ENCODE measurements at places on chromosomes 7 and 10. TPM values are rescaled to one million over a fixed set of nuclear protein-coding genes. Genes with fewer than 3 reads are reported as not detected.

LIPN gene
- not detected for total RNA-seq

TWIST1 gene
- total RNA-seq: 6.1 TPM

TMEM176A gene
- total RNA-seq: 137 TPM

ZC3HAV1L gene
- 25.2 TPM for total RNA-seq

SLC16A12 gene
- 3.0 TPM for total RNA-seq

RBP3 gene
- total RNA-seq: not detected

HOXA6 gene
- 0.43 TPM for total RNA-seq

OPN4 gene
- not detected for total RNA-seq

GRCh38 chr7:4144172-4144701, 537.9 kb upstream of the FOXK1 start:
- no peak overlapping the region for H3K27ac ChIP-seq
- H3K36me3 ChIP-seq: no peaks in the 10 kb centered on the region
- H3K4me1 ChIP-seq: no peaks in the 10 kb centered on the region
- H3K27me3 ChIP-seq: no peaks in the 10 kb centered on the region
- H3K4me3 ChIP-seq: no peak overlapping the region

GRCh38 chr7:131508754-131509486, 47.5 kb downstream of the PODXL start:
- no peaks in the 10 kb centered on the region for H3K36me3 ChIP-seq
- no peak overlapping the region for H3K27ac ChIP-seq
- H3K27me3 ChIP-seq: no peaks in the 10 kb centered on the region
- H3K4me1 ChIP-seq: peaks cover 2% of the 10 kb centered on the region
- no peak overlapping the region for H3K4me3 ChIP-seq
- no peak for DNase-seq

DNA sequence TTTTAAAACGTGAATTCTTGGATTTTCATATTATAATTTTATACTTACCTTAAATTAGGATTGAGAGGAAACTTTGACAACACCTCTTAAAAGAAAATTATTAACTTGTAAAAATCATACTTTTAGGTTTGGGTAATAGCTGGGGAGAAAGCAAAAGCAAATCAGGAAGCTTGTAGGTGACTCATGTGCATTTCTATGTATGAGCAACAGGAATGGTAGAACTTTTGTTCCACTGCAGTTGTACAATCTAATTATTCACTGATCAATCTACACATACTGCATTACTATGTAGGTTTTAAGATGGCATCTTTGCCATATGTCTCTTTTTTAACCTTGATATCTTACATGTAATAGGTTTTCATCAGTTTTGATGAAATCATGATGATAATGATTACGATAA, 223.2 kb downstream of the PRKG1 start:
- H3K27me3 ChIP-seq: no peaks in the 10 kb centered on the region
- peaks cover 2% of the 10 kb centered on the region for H3K4me1 ChIP-seq
- H3K36me3 ChIP-seq: no peaks in the 10 kb centered on the region
- no peak overlapping the region for H3K4me3 ChIP-seq

DNA sequence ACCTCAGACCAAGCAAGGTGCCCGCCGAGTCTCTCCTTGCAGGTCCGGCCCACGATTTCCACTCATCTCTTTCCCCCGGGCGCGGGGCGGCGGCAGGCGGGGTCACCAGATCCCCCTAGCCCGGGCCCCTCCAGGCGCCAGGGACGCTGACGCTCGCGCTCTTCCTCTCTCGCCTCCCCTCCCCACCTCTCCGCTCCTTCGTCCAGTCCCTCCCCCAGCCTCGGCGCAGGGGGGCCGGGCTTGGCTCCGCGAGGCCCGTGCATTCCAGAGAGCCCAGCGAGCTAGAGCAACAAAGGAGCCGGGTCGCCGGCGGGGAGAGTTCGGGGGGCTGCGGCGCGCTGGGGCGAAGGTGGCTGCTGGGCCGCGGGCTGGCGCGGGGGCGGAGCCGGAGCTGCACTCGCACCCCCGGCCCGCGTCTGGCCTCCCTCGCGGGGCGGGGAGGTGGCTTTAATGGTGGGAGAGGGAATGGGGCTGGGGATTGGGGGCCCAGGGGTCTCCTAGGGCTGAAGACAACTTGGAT, at the start of gene SMO:
TSS of gene SMO (plus strand) at position 262 of the 520 bp plus-strand sequence. CDS start 519 bp downstream, outside the sequence.
- H3K4me1 ChIP-seq: peaks cover 3% of the 10 kb centered on the region
- peak within 1 kb of the TSS; percentile 77 for H3K27ac ChIP-seq
- H3K36me3 ChIP-seq: no peaks in the 10 kb centered on the region
- H3K4me3 ChIP-seq: peak within 1 kb of the TSS; percentile 88
- H3K27me3 ChIP-seq: no peaks in the 10 kb centered on the region
- DNase-seq: peak; percentile 82

DNA sequence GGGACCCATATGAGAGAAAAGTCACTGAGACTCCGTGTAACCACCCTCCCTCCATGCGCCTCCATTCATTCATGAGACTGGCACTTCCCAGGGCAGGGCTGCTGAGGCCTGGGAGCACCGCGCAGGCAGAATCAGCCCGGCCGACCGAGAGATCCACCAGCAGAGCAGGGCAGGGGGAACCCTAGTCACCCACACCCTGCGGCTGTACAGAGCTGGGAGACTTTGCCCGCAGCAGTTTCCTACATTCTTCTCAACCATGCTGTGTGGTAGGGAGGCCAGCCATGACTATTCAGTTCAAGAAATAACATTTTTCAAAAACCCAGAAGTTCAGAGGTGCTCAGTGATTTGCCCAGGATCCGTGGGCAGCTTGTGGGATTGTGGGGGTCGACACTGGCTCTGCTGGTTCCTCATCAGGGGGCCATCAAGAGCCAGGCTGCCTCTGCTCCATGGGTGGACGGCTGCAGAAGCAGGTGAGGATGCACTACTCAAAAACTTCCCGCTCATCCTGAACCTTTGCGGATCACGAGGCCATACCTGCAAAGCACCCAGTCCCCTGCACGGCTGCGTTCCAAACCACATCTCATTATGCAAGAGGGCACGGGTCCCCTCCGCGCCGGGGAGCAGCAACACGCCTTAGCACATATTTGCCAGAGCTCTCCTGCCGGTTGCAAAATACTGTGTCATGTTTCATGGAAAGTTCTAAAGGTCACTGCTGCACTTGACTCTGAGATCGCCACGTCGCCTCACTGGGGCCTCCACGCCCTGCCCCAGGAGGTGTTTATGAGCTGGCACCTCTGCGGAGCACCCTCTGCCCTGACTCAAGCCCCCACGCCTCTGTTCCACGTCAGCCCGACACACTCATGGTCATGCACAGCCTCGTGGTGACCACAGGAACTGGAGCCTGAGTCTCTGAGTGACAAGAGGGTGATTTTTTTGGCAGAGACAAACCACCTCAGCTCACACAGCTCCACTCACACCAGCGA, 132.0 kb downstream of the PRKAG2 start:
- H3K27ac ChIP-seq: no peak overlapping the region
- no peaks in the 10 kb centered on the region for H3K27me3 ChIP-seq
- H3K36me3 ChIP-seq: no peaks in the 10 kb centered on the region
- DNase-seq: no peak
- H3K4me3 ChIP-seq: no peak overlapping the region
